ENCODE measurements at places on chromosomes 1 and 21.

GRCh38 chr1:71273334-71273733 is 192.5 kb upstream of the ZRANB2 start:
- no peak for DNase-seq

DNA sequence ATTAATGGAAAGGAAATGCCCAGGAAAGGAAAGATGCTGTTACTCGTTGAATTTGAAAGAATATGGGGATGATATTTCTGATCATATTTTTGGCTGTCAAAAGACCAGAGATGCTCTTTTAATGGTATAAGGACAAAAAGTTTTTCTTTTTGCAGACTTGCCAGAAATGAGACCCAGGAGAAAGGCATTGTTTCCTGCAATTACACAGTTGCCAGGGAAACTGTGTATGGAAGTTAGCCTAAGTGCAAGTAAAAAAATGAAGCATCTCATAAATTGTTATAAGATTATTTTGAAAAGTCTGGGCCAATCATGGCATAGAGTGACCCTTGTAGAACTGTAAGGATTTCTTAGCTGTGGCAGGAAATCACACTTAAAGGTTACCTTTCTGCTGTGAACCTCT is 155.7 kb upstream of the BEND5 start:
- DNase-seq = no peak

DNA sequence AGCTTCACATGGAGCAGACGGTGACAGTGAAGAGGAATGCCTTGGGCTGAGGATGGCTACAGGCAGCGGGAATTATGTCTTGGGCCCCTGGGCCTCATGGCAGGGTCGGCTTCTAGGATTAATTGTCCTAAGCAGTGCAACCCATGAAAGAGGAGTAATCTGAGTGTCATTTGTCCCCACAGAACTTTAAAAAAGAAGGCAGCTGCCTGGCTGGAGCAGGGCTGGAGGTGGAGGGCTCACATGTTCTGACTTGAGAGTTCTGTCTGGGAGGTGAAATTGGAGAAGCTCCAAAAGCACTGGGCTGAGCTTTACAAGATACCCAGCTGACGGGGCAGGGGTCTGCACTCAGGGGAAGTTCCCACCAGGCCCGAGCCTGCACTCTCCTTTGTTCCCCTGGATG is 22.6 kb downstream of the CACNA1S start:
- DNase-seq = no peak

- DNase-seq = no peak
These were observed 167.2 kb downstream of the CRB1 start for GRCh38 chr1:197435224-197435623.

DNA sequence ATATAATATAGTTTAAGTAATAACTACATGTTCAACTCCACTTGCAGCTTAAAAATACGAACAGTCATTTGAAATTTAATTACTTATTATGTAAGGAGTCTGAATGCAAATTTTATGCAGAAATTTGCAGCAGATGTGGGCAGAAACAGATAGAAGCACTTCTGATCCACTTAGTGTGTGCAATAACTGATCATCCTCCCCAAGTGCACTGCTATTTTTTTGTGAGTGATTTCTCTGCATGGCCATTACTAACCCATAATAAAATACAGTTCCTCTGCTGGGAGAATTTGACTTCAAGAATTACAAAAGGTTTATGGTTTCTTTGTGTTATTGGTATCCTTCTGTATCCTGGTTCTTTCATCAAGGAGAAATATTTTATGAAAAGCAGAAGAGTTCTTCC is 611.5 kb upstream of the RGS18 start:
- no peak for DNase-seq

DNA sequence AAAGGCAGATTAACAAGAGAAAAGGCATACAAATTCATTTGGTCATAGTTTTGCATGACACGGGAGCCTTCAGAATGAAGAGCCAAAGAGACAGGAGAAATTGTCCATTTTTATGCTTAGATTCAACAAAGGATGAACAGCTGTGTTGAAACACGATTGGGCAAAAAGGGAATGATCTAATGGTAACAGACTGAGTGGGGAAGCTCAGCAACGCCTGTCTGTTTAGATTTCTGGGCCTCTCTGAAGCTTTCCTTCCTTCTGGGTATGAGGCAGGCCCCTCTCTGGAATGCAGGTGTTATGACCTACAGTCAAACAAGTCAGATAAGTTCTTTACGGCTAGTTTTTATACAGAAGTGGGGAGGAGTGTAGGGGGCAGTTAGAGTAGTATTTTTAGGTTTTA is 154.6 kb downstream of the RGS7 start:
- DNase-seq = no peak

DNA sequence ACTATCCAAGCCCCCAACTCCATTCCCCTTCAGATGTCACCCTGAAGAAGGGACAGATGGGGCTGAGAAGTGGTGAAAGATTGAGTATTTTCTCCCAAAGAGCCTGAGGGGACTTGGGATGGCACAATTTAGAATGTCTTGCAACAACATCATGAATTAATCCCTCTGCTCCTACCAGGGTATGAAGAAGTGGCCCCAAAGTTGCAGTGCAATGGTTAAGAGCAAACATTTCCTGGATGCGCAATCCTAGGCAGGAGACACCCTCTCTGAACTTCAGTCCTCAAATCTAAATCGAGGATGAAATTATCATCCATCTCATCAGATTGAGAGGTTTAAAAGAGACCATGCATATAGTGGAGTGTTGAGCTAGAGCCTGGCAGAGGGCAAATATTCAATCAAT is 28.6 kb upstream of the CITED4 start:
- DNase-seq = no peak

DNA sequence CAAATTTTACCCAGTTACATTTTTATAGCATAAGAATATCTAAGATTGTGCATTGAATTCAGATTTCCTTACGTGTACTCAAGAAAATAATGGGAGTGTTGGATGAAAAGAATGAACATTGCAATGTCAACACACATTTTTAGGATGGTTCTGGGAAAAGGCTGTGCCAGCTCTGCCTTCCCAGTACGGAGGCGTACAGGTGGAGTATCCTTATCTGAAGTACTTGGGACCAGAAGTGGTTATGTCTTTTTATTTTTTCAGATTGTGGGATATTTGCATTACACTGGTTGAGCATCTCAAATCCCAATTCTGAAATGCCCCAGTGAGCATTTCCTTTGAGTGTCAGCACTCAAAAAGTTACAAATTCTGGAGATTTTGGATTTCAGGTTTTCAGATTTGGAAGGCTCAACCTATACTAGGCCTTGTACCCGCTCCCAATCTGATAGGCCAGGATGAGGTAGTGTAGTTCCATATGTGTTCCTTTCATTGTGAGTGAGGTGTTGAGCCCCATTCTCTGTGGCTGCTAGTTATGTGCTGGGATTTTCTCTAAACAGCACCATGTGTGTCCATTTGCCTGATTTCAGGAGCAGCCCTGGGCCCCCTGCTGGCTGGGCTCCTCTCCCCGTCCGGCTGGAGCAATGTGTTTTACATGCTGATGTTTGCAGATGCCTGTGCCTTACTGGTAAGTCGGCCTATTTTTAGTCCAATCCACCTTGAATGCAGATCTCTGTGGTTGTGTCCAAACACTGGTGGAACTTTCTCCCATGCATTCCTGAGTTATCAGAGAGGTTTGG is 60.8 kb downstream of the SLC37A1 start:
- no peak for DNase-seq

GRCh38 chr1:207145401-207146058 is 41.5 kb downstream of the C4BPA start:
- DNase-seq = no peak

GRCh38 chr1:113901191-113901590 is 3.4 kb downstream of the AP4B1 start:
- no peak for DNase-seq

DNA sequence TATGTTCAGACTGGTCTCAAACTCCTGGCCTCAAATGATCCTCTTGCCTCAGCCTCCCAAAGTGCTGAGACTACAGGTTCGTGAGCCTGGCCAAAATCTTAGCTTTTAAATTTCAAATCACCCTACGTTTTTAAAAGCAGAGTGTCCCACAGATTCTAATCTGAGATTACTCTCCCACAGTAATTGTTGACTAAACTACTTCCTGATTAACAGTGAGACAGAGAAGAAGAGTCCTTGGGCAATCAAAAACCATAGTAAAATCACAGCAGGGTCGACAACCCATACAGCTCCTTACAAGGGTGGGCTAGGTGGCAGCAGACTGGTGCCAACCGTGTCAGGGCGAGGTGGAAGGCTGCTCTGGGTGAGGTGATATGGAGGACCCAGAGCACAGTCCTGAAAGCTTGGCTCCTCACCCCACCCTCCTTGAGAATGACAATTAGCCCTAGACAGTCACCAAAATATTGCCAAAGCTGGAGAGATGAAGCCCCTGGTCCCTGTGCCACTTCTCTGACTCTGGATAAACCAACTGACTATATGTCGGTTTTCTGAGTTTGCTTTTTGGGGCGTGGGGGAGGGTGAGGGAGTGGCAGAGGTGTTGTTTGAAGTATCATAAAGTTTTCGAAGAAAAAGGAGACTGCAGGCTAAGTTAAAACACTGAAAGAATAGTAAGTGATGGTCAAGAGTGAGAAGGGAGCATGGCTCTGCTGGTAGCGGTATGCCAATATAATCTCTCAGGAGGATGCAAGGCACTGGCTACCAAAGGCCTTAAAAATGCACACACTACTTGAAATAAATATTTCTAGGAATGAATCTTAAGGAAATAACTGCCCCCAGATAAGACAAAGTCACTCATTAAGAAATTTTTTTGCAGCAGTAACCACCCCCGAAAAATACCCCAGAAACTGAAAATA is 86.8 kb downstream of the SLC45A1 start:
- DNase-seq = no peak

GRCh38 chr21:45892916-45893739 is 88.4 kb upstream of the COL6A1 start:
- DNase-seq = no peak

DNA sequence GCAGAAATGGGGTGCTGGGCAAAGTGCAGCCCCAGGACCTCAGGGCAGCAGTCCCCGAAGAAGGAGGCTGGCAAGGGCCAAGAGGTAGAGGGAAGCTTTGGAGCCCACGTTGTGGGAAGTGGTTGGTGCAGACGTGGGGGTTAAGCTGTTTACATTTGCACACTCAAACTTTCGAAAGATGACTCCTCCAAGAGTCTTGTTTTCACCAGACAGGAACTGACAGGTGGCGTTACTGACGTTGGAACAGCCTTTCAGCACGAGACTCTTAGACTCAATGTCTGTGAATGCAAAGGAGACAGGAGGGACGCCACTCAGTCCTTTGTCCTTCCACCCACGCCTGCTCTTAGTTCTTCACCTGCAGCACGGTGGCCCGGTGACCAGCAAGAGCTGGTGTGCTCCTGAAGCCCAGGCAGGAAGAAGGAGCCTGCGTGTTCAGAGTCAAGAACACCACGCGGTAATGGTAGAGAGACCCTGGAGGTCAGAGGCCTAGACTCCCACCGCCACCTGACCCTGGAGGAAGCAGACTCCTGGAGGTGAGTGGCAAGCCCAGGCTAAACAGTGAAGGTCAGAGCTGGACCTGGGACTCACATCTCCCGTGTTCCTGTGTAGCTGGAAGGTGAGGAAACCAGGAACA is 15.9 kb downstream of the LYPD8 start:
- no peak for DNase-seq

DNA sequence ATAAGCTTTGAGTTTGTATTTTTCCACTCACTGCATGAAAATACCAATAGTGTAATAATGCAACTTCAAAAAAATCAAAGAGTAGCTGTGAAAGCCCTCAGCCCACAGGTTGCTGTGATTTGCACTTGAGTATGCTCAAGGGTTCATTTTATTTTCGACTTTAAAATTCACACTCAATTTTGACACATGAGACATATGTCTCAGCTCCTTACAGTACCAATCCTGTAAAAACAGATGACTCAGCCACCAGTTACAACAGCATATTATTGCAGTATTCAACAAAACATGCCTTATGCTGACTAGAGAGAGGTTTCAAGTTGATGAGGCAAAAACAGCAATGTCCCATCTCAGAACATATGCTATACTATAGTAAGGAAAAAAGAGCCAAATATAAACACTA is 66.1 kb downstream of the CYYR1 start:
- DNase-seq = no peak

DNA sequence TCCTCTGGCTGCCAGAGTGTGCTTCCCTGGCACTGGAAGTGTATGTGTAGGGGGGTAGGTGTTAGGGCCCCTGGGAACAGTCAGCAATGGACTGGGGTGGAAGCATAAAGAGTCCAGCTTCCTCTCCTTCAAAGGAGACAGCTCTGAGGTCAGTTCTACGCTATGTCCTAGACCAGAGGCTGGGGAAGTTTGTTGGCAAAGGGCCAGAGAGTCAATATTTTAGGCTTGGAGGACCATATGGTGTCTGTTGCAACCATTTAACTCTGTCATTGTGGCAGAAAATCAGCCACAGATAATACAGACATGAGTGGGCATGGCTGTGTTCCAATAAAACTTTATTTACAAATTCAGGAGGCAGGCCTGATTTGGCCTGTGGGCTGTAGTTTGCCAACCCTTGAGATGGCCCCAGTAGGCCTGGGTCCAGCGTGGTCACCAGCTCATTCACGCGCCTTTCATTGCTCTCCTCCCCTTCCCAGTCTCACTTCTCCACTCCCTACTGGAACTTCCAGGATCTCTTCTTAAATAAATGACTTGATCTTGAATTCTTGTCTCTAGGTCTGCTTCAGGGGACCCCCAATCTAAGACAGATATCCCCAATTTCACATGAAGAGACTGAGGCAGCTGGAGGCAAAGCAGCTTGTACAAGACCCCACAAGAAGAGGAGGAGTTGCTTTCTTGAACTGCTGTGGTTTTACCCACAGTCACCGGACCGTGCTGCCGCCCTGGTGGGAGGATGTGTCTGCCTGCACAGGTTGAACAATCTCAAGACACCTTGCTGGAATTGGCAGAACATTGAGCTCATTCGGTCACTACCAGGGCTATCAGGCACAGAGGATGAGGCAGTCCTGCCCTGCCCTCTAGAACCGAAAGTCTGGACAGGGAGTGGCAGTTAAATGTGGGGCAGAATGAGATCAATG is 162.4 kb upstream of the POU3F1 start:
- no peak for DNase-seq

DNA sequence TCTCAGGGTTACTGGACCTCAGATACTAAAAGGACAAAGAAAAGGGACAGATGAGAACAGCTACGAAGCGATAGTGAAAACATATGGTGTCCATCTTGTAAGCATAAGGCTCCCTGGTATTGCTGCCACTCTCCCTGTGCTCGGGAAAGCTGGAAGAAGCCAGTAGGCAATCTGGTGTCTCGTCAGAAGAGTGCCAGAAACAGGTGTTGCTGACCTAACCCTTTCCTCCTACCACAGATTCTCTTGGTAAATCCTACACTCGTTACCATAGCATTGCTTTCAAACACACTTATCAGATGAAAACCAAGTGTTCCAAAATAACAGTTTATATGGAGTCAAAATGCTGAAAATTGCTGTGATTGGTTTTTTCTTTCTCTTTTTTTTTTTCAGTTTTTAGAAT is 146.3 kb downstream of the NRIP1 start:
- DNase-seq = no peak

Measured in activated naive CD4-positive, alpha-beta T cell (primary cell).